Purkinje cell (primary cell): ENCODE measurements at places on chromosomes 13 and 19. TPM values are rescaled to one million over a fixed set of nuclear protein-coding genes. Genes with fewer than 3 reads are reported as not detected.

The CALR3 gene
- not detected in 2 replicates for polyA plus RNA-seq

The GGN gene
- polyA plus RNA-seq, result not detected in 2 replicates

The SBK2 gene
- polyA plus RNA-seq, result not detected in 2 replicates

The TEX26 gene
- 0.70 and 7.1 TPM in 2 replicates for polyA plus RNA-seq

The RAB8A gene
- 14.8 and 20.2 TPM in 2 replicates for polyA plus RNA-seq

The CEACAM7 gene
- 2.4 TPM in 1 of 2 replicates, not detected in the other for polyA plus RNA-seq

The CLIP3 gene
- 34.3 and 46.5 TPM in 2 replicates for polyA plus RNA-seq

The TTYH1 gene
- 38.1 and 45.6 TPM in 2 replicates for polyA plus RNA-seq

The ACP5 gene
- polyA plus RNA-seq, result not detected in 2 replicates

The AMH gene
- not detected in 2 replicates for polyA plus RNA-seq

The FBXL12 gene
- 0.41 and 4.1 TPM in 2 replicates for polyA plus RNA-seq

The OSCAR gene
- not detected in 2 replicates for polyA plus RNA-seq

The ZBTB32 gene
- polyA plus RNA-seq, result not detected in 2 replicates

The FLT1 gene
- 1.9 and 2.2 TPM in 2 replicates for polyA plus RNA-seq

The PSPN gene
- 0.35 TPM in 1 of 2 replicates, not detected in the other for polyA plus RNA-seq

The AMER2 gene
- 11.0 and 15.7 TPM in 2 replicates for polyA plus RNA-seq

The CACTIN gene
- polyA plus RNA-seq, result 0.78 and 3.6 TPM in 2 replicates

The LILRB3 gene
- 0.11 TPM in 1 of 2 replicates, not detected in the other for polyA plus RNA-seq

The SPINT2 gene
- polyA plus RNA-seq, result 86.8 and 104 TPM in 2 replicates

The CRLF1 gene
- 2.3 TPM in 1 of 2 replicates, not detected in the other for polyA plus RNA-seq

The MCEMP1 gene
- not detected in 2 replicates for polyA plus RNA-seq

The RXFP2 gene
- polyA plus RNA-seq, result not detected in 2 replicates

The PLEKHJ1 gene
- 8.4 and 8.6 TPM in 2 replicates for polyA plus RNA-seq

The SERPINE3 gene
- not detected in 2 replicates for polyA plus RNA-seq

The SOHLH2 gene
- polyA plus RNA-seq, result 0.63 and 1.1 TPM in 2 replicates

The DCT gene
- 0.04 and 0.80 TPM in 2 replicates for polyA plus RNA-seq

The STOML3 gene
- polyA plus RNA-seq, result not detected in 2 replicates

The INSR gene
- polyA plus RNA-seq, result 5.8 and 9.1 TPM in 2 replicates

The CABP5 gene
- polyA plus RNA-seq, result not detected in 2 replicates

The SLC7A10 gene
- polyA plus RNA-seq, result 1.2 and 3.2 TPM in 2 replicates

The DMKN gene
- 6.0 and 7.7 TPM in 2 replicates for polyA plus RNA-seq

The EFNA2 gene
- not detected in 2 replicates for polyA plus RNA-seq

The RHPN2 gene
- polyA plus RNA-seq, result 4.7 and 5.0 TPM in 2 replicates

The ATXN8OS gene
- polyA plus RNA-seq, result 15.0 and 25.1 TPM in 2 replicates

The LILRA2 gene
- polyA plus RNA-seq, result not detected in 2 replicates

The PEPD gene
- polyA plus RNA-seq, result 35.1 and 40.7 TPM in 2 replicates

The ZNF414 gene
- polyA plus RNA-seq, result 0.31 TPM in 1 of 2 replicates, not detected in the other

The OR7C1 gene
- polyA plus RNA-seq, result 0.09 and 0.10 TPM in 2 replicates

The POSTN gene
- 3.1 TPM in 1 of 2 replicates, not detected in the other for polyA plus RNA-seq
